ENCODE measurements at places on chromosomes 2 and 18. TPM values are rescaled to one million over a fixed set of nuclear protein-coding genes. Genes with fewer than 3 reads are reported as not detected.

The DSG1 gene
- total RNA-seq: not detected

DNA sequence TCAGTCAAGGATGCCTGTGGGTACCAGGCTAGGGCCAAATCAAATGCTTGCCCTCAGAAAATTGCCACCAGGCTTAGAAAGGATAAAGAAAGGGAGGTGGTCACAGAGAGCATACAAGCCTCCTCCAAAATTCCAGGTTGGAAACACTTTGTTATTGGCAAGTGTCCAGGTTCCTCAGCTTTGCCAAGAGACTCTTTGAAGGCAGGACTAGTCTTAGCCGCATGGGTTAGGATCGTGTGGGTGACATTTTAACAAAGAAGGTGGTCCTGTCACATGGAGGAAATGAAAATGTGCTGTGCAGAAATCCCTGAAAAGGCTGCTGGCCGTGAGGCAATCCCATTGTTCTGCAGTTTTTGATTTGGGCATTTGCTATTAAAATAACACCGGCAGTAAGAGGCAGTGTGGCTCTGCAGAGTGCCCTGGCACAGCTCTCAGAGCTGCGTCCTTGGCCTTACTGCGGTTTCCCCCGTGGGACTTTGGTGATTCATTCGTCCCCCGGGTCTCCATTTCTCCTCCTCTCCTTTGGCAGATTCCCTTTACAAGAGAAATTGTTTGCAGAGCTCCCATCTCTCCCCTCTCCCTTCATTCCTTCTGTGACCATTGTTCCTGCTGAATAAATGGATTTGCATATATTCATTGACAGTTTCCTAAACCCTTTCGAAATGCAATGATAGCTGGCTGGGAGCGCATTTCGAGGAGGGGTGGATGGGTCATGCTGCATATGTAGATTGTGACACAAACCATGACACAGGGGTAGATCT, 187.3 kb downstream of the VAPA start:
- no peak for DNase-seq

DNA sequence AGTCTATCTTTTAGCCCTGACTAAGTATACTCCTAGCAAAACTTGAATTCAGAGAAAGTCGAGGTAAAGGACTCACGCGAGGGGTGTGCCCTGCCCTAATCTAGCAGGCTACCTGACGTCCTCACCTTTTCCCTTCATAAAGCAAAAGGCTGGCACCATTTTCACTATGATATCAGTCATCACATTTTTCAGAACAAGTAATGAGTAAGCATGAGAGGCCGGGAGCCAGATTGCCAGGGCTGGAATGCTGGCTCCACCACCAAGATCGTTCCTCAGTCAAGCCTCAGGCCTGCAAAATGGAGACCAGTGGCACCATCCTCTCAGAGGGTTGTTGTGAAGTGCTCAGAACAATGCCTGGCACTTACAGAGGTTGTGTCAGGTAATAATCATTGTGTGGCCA, 18.7 kb upstream of the NCKAP5 start:
- DNase-seq: no peak

- no peak for DNase-seq
Observed at GRCh38 chr2:102059151-102059550, 67.4 kb downstream of the IL1R2 start.

DNA sequence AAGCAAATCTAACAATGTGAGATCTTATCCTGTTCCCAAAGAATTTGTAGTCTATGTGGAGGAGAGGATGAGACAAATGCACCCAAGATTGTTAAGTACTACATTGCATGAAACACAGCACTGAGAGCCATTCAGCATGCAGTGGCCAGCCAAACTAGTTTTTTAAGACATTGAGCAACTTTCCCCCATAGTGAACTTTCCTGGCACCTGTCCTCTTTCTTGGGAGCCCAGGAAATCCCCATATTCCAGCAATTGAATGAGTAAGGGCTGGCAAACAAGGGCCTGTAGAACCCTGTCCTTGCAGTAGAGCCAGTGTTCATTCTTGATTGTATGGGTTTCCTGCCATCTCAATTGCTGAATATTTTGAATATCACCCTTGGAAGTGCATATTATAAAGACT, 58.8 kb upstream of the FIGN start:
- DNase-seq: no peak

- peak; percentile 31 for DNase-seq
Observed at GRCh38 chr2:135662088-135662487, 79.6 kb upstream of the UBXN4 start.

DNA sequence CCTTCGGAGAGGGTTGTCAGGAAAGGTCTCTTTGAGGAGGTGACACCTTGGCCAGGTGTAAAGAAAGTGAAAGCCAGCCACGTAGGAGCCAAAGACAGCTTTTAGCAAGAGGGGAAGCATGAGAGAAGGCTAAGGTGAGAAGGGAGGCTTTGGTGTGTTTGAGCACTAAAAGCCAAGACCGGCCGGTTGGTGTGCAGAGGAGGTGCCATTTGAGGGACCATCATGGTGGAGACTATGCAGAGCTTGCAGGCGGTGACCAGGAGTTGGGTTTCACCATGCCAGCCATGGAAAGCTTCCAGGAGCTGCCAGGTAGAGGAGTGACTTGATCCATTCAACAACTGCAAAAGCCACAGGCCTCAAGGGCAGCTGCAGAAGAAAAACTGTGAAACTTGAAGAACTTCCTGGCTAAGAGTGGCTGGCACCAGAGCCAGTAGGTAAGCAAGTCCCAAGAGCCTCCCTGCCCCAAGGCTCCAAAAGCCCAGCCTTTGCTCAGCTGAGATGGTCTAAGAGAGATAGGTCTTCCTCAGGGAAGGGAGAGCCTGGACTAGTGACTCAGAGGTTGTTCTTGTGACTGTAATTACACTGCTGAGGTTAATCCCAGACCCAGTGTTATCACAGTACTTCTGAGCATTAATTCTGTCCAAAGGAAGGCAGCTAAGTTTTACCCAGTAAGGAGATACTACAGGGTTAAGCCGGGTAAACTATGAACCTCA, 319.0 kb downstream of the BCL11A start:
- no peak for DNase-seq

DNA sequence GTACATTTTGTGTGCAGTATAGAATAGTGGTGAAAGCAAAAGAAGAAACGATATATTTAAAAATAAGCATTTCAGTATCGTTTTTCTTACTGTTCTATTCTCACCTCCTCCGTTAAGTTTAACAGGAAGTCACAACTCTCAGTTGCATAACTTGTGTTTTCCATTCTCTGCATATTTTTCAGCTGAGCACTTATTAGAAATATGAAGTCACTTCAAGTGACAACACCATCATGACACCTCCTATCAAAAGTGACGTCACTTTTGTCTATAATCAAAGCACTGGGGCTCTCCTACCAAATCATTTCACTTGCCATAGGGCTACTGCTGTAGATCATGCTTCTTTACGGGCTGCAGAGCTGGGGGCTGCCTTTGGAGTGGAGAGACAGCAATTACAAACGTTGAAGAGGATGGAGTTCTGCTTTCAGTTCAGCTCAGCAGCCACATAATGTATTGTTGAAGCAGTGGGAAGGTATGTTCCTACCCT, 36.3 kb downstream of the STAT4 start:
- DNase-seq: peak; percentile 36
